Effector memory CD4-positive, alpha-beta T cell (primary cell): ENCODE measurements at places on chromosomes 11 and 22.

GRCh38 chr11:110833033-110833484, 120.8 kb upstream of the ARHGAP20 start:
- DNase-seq, result no peak

DNA sequence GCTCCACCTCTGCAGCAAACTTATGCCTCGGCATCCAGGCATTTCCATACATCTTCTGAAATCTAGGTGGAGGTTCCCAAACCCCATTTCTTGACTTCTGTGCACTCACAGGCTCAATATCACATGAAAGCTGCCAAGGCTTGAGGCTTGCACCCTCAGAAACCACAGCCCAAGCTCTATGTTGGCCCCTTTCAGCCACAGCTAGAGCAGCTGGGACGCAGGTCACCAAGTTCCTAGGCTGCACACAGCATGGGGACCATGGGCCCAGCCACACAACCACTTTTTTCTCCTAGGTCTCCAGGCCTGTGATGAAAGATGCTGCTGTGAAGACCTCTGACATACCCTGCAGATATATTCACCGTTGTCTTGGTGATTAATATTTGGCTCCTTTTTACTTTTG, 24.7 kb upstream of the MTMR2 start:
- no peak for DNase-seq

- DNase-seq, result peak; percentile 14
Measured at GRCh38 chr22:21816787-21817496, 50.5 kb downstream of the MAPK1 start.

DNA sequence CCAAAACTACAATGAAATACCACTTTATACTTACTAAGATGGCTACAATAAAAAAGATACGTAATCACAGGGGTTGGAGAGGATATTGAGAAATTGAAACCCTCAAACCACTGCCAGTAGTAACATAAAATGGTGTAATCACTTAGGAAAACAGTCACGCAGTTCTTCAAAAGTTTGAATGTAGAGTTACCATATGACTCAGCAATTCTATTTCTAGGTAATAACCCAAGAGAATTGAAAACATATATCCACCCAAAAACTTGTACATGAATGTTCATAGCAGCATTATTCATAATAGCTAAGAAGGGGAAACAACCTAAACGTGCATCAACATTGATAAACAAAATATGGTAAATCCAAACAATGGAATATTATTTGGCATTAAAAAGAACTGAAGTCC, 24.4 kb upstream of the PSMA1 start:
- DNase-seq, result no peak

DNA sequence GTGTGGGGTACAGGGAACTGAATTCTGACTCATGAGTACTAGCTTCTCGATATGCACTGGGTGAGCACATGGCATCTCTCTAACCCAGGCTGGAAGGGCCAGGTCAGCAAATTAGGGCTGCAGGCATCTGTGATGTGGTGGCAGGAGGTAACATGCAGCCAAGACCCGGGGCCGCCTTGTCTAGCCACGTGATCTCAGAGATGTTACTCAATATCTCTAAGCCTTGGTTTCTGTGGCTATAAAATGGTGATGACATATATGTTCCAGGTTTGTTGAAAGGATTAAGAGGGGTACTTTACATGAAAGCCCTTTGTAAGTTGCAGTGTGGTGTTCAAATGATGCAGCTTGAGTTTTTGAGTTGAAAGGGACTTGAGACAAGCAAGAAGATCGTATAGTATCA, 3.2 kb downstream of the ST14 start:
- DNase-seq, result no peak

GRCh38 chr11:106011481-106011880, 10.6 kb downstream of the MSANTD4 start:
- no peak for DNase-seq

DNA sequence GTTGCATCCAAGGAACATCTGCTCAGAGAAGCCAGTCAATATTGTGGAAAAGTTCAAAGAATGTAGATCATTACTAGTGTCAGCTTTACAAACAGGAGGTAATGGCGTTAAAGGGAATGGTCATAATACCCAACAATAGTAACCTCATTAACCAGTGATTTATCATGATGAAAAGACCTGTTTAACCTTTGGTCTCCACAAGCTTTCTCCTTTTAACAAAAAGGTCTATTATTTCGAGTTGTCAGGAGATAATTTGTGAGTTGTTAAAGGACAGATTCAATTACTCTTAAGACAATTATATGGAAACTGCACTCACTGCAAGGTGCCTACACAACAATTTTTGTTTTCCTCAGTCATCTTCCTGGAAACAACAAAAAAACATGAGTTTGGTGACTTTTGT, 73.8 kb upstream of the HTATIP2 start:
- DNase-seq, result no peak
